ENCODE measurements at places on chromosomes 11 and 22. TPM values are rescaled to one million over a fixed set of nuclear protein-coding genes. Genes with fewer than 3 reads are reported as not detected.

The FAM83F gene
- not detected for total RNA-seq

The SYT9 gene
- total RNA-seq = 0.16 TPM

The ART5 gene
- 0.27 TPM for total RNA-seq

The NECTIN1 gene
- 9.7 TPM for total RNA-seq

The PHETA2 gene
- not detected for total RNA-seq

The SORL1 gene
- total RNA-seq = 2.0 TPM
